ENCODE measurements at places on chromosomes 13 and 19.
A peak's percentile ranks its signal among the peaks of the same experiment; 100 is the strongest.

- DNase-seq: no peak
Observed at GRCh38 chr13:44679597-44679996, 103.5 kb upstream of the TSC22D1 start.

GRCh38 chr13:39612023-39612637 lies 9.1 kb upstream of the LHFPL6 start:
- DNase-seq: peak; percentile 54

- no peak for DNase-seq
Observed at GRCh38 chr19:47446534-47447469, 24.9 kb downstream of the SLC8A2 start.

DNA sequence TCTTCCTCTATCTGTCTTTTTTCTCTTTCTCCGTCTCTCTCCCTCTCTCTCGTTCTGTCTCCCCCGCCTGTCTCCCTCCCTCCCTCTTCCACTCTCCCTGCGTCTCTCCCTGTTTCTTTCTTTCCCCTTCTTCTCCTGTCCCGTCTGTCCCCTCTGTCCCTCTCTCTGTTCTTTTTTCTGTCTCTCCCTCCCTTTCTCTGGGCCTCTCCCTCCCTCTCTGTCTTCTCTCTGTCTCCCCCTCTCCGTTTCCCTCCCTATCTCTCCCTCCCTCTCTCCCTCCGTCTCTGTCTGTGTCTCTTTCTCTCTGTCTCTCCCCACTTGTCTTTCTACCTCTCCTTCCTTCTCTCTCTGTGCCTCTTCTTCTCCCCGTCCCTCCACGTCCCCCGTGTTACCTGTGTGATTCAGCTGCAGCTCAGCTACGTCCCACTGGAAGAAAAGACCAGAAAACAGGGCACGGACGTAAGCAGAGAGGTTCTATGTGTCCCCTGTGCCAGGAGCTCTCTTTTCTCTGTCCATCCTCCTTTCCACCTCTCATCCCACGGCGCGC lies 1.2 kb downstream of the CD70 start:
- no peak for DNase-seq

GRCh38 chr19:30227661-30228112 lies 144.5 kb upstream of the ZNF536 start:
- no peak for DNase-seq

GRCh38 chr13:114313061-114313860 lies 1.0 kb upstream of the CHAMP1 start:
- no peak for DNase-seq

DNA sequence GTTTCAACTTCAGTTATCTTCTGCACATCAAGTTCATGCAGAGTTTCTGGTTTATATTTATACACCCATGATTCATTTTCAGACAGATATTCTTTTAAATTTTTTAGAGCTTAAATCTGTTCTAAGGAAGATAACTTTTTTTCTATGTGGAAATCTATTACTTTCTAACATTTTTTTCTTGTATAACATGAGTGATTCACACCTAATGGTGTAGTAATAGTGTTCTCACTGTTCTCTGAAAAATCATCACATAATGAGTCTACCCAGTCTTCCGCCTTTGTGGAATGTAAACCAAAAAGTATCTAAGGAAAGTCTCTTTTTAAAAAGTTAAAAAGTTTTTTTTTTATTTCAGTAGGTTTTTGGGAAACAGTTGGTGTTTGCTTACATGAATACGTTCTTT lies 70.8 kb downstream of the FNDC3A start:
- no peak for DNase-seq

GRCh38 chr19:19006213-19006612 lies 27.1 kb downstream of the SUGP2 start:
- DNase-seq: no peak
